ENCODE measurements at places on chromosomes 4 and X. TPM values are rescaled to one million over a fixed set of nuclear protein-coding genes. Genes with fewer than 3 reads are reported as not detected.

ZCCHC12 gene
- not detected for total RNA-seq

RAI2 gene
- total RNA-seq: 11.5 TPM

GYPA gene
- not detected for total RNA-seq

MGARP gene
- 0.73 TPM for total RNA-seq

DNA sequence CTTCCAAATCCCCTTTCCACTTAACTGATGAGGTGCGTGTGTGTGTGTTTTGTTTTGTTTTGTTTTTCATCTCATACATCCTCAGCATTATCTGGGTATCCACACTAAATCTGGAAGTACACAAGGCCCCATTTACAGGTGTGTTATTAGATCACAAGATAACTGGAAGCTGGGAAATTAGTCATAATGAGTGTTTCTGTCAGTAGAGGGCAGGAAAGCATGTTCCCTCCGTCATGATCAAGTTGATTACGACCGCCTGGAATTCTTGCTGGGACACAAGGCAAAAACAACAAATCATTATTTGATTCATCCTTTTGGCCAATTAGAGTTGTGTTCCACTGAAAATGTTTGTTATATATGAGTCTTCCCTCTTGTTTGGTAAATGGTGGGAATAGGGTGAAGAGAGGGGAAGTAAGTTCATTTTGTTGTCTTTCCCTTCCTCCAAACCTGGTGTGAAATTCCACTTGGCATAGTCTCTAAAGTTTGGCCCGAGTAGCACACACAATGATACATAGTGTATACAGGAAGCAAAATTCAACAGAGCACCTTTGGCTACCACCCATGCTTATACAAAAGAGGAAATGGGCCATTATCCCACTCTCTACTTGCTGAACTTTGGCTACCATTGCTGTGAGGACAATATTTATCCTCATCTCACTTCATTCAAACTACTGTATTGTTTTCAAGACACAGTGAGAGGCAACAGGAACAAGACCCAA, 33.3 kb upstream of the TLL1 start:
- no peak for DNase-seq

DNA sequence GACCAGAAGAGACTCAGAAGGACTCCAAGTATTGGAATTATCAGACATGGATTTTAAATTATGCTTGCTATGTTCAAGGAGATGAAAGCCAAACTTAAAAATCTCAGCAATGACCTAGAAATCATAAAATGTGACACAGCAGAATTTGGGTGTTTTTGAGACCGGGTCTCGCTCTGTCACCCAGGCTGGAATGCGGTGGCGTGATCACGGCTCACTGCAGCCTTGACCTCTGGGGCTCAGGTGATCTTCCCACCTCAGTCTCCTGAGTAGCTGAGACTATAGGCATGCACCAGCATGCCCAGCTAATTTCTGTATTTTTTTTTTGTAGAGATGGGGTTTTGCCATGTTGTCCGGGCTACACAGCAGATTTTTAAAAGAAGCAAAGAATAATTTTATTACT, 12.7 kb downstream of the TAB3 start:
- DNase-seq: no peak

DNA sequence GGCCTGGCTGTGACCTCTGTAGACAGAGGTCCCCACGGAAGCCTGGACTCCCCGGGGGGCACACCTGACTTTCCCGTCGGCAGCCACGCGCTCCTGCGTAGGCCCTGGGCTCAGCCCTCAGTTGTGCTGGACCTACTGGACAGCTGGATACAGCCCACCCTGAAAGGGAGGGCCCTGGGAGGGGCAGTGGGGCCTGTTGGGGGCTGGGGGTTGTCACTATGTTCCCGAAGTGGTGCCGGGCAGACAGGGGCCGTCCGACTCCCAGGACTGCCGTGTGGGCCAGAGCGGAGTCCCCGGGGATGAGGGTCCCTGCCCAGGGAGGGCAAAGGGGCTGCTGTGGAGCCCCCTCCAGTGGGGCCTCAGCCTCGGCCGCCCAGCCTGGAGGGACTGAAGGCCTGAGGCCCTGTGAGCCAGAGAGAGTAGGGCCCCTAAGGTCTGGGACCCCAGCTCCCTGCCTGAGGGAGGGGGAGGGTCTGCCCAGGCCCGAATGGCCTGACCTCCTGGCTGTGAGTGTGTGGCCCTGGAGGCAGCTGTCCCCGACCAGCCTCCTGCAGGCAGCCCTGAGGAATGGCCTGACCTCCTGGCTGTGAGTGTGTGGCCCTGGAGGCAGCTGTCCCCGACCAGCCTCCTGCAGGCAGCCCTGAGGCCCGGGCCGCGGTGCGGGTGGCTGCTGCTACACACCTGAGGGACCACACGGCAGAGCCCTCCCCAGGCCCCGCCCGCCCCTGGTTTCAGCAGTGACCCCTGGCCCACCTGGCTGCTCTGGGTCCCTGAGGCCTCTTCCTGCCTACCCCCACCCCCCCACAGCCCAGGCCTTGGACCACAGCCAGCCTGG, 25.8 kb downstream of the FGFRL1 start:
- DNase-seq: no peak

GRCh38 chr4:10581022-10581421, 103.5 kb downstream of the CLNK start:
- DNase-seq: no peak

- no peak for DNase-seq
These were observed 1329.5 kb upstream of the TENM3 start for GRCh38 chr4:180913750-180914149.

- no peak for DNase-seq
These were observed 70.7 kb upstream of the SH3RF1 start for GRCh38 chr4:169341490-169341889.

- DNase-seq: no peak
These were observed 76.6 kb downstream of the CBR4 start for GRCh38 chr4:168933423-168933822.

- DNase-seq: no peak
These were observed 341.0 kb upstream of the GATB start for GRCh38 chr4:152101556-152102435.

- DNase-seq: no peak
These were observed 19.4 kb downstream of the FHIP1A start for GRCh38 chr4:151428346-151428745.

Data from prostate gland (tissue), 2 donors.